ENCODE measurements at places on chromosomes 2 and 18.

DNA sequence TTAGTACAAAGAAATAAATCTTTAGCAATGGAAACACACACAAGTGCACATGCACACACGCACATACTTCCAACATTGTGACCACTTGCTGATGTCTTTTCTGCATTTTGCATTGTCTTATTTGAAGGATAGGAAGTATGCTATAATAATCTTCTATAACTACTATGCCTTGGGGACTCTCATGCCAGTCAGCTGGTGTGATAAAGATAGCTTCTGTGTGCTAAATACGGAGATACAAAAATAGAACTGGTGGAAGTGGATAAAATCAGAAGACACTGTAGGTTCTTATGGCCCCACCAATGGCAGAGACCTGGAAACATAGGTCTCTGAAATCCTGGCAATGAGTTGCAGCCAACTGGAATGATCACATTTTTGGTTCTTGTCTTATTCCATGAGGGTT is 31.5 kb upstream of the RASGRP3 start:
- no peak for DNase-seq

DNA sequence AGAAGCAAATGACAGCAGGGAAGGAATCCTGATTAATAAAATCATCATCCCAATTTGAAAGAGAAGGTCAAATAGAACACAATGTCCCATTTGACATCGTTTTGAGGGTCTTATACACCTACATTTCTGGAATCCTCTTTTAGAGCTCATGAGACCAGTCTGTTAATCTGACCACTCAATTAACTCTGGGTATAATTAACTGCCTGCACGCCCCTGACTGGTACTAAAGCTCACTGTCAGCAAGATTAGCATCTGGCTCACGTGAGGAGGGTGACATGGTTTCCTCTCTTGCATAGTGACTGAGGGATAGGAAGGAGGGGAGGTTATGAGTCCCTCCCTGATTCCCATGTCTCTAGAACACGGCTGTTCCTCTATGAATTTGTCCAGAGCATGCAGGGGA is 124.3 kb downstream of the ICOS start:
- no peak for DNase-seq

- no peak for DNase-seq
Observed at GRCh38 chr2:108634576-108635160, 84.6 kb upstream of the RANBP2 start.

GRCh38 chr2:95329891-95330793 is 33.0 kb downstream of the KCNIP3 start:
- no peak for DNase-seq

GRCh38 chr2:197838579-197838978 is 34.2 kb downstream of the PLCL1 start:
- no peak for DNase-seq

DNA sequence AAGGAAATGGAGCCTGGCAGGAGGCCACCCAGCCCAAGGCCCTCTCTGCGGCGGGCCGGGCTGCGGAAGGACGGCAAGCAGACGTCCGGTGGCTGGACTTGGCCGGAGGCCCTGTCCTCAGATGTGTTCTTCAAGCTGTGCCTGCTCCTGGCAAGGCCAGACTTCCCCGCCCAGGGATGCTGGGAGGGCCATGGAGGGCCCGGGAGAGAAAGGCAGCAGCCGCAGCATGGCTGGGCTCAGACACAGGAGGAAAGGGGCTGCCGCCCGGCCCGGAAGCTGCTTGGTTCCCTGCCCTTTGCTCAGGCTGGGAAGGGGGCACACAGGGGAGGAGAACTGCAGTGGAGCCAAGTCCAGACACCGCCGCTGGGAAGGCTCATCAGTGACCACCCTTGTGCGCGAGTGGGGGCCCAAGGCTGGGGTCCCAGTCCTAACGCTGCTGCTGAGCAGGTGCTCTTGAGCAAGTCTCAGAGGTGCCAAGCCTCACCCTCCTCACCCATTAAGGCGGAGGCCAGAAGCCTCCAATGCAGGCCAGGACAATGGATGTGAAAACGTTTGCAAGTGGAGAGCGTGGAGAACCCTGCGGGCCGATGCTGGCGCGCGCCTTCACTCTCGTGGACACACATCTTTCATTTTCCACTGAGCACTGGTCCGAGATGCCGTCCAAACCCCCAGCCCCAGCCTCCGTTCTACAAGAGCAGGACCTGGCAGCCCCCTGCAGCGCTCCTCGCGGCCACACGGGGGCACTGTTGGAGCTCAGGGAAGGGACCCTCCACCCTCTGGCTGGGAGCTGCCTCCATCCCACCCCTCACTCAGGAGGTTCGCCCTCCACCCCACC is 7.9 kb downstream of the CROCC2 start:
- DNase-seq = peak; percentile 53

DNA sequence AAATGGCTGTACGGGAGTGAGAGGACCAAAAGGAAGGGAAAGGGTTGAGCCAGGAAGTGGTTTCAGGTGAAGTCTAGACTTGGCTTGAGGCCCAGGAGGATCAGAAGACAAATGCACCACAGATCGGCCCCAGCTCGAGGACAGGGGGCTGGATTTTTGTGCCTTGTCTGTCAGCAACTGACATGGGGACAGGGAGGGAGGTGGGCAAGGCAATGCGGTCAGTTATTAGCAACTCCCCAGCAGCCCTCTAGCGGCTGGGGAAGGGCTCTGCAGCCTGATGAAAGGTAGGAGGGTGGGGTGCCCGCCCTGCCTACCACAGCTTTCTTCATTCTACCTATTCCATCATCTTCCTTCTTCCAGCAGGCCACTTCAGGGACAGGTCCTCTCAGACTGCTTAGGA is 50.0 kb downstream of the CPO start:
- peak; percentile 3 for DNase-seq

DNA sequence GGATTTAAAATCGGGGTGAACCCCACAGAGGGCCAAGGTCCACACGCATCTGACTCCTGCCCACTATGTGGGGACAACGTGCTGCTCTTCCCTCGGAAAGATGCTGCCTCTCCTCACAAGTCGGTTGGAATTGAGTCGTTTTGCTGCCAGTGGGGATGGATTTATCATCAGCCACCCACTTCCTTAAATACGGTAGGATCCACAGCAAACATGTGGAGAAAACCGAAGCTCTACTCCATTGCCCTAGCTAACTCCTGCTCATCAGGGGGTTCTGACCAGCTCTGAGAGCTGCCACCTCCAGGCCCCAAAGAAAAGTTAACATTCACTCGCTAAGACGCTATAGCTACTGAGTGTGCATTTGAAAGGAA is 80.9 kb downstream of the CHRNA1 start:
- DNase-seq = peak; percentile 39

DNA sequence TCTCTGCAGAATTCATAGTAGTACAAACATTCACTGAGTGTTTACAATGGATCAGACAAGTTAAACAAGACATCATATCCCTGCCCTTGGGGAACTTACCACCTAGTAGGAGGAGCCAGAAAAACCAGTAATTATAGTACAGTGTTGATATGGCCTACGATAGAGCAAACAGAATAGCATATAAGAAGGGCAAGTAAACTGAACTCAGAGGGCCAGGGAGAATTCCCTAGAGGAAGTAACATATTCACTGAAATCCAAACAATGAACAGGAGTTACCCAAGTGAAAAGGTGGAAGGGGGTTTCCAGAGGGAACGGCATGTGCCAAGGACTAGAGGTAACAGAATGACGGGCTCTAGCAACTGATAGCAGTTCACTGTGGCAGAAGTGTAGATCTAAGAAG is 34.1 kb downstream of the NHEJ1 start:
- DNase-seq = no peak

- no peak for DNase-seq
Observed at GRCh38 chr2:20491739-20492531, 45.1 kb downstream of the RHOB start.

- DNase-seq = no peak
Observed at GRCh38 chr2:62504657-62505056, 1.3 kb downstream of the TMEM17 start.

- no peak for DNase-seq
Observed at GRCh38 chr2:210523650-210524289, 32.6 kb upstream of the CPS1 start.

DNA sequence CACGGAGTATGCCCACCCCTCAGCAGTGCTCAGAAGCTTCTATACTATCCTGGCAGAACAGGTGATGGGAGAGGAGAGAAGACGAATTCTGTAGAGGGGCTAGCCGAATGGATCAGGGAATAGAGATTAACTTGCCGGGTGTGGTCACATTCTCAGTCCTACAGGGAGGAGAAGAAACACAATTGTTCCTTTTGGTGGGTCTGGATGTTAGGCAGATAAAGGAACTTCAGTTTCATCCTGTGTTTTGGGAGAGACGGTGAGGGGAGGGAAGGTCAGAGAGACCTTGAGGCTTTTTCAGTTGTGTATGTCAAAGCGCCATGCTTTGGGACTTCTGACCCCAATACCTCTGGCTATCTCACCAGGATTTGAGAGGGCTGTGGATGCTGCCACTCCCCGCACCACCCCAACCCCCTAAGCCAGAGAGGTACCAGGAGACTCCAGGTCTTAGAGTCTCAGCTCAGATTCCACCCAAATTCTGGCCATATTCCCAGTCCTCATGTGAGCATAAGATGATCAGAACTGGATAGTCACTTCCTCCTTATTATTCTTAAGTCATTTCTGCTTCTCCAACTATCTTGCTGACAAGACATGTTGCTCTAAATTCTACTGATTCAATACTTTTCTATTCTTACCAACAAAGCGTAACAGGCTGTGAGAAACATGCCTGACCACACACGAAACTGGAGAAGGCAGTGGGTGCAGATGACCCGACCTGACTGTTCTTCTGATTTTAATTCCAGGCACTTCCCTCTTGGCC is 2.3 kb upstream of the TMEM37 start:
- no peak for DNase-seq

DNA sequence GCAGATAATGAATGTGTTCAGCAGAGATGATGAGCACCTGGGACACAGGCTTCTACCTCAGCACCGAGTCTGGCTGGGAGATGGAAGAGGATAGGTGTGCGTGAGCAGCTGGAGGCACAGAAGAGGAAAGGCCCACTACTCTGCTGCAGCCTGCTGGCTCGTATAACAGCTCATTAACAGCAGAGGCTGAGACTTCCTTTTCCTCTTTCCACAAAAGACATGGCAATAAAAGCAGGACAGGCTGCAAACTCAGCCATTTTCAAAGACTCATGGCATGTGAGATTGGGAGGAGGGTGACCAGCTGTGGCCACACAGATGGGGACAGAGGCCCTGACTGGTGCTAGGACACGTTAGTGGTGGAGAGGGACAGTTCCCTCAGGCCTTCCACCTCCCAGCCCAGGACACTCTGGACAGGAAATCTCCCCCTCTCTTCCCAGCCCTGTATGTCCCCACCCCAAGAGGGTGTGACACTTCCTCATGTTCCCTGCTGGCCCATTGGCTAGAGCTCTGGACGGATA is 60.3 kb downstream of the CACNB4 start:
- DNase-seq = no peak

- no peak for DNase-seq
Observed at GRCh38 chr18:63887424-63887823, at the start of gene SERPINB2. Gene SERPINB2 (plus strand): TSS chr18:63887705. CDS start chr18:63891445, 3,740 bp downstream.

- peak; percentile 38 for DNase-seq
Observed at GRCh38 chr2:106098081-106098480, 96.0 kb downstream of the UXS1 start.

DNA sequence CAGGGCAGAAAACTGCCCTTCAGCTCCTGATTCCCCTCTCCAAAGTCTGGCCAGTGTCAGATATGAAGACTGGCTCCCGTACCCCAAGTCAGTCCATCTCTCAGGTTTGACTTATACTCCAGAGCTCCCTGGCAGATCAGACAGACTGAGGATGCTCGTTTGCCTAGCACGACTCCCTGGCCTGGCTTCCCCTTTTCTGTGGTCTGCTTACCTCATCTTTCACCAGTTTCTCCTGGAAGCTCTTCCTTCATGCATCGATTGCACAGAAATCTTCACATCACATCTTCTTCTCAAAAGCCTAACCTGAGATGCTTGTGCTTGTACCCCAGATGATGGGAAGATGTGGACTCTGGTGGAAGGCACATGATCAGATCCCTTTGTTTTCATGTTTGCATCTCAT is 387.9 kb upstream of the POU3F3 start:
- DNase-seq = no peak

- DNase-seq = no peak
Observed at GRCh38 chr18:58005011-58005410, 39.0 kb upstream of the NEDD4L start.

GRCh38 chr2:71524476-71524875 is 71.1 kb downstream of the DYSF start:
- no peak for DNase-seq

- DNase-seq = no peak
Observed at GRCh38 chr2:120441744-120442471, 96.0 kb downstream of the INHBB start.

DNA sequence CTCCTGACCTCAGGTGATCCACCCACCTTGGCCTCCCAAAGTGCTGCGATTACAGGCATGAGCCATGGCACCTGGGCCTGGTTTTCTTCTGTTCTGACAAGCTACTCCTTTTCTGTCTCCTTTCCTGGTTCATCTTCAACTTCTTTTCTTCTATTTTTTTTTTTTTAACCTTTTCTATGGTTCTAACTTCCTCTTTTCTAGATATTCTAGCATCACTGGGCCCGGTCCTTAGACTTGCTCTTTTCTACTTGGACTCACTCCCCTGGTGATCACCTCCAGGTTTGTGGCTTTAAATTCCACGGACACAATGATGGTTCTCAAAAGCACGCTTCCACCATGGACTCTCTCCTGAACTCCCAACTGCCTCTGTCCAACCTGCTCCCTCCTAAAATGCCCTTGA is 2.0 kb downstream of the EIF2AK2 start:
- no peak for DNase-seq

GRCh38 chr18:40917056-40917455 is 1038.0 kb upstream of the PIK3C3 start:
- DNase-seq = no peak

DNA sequence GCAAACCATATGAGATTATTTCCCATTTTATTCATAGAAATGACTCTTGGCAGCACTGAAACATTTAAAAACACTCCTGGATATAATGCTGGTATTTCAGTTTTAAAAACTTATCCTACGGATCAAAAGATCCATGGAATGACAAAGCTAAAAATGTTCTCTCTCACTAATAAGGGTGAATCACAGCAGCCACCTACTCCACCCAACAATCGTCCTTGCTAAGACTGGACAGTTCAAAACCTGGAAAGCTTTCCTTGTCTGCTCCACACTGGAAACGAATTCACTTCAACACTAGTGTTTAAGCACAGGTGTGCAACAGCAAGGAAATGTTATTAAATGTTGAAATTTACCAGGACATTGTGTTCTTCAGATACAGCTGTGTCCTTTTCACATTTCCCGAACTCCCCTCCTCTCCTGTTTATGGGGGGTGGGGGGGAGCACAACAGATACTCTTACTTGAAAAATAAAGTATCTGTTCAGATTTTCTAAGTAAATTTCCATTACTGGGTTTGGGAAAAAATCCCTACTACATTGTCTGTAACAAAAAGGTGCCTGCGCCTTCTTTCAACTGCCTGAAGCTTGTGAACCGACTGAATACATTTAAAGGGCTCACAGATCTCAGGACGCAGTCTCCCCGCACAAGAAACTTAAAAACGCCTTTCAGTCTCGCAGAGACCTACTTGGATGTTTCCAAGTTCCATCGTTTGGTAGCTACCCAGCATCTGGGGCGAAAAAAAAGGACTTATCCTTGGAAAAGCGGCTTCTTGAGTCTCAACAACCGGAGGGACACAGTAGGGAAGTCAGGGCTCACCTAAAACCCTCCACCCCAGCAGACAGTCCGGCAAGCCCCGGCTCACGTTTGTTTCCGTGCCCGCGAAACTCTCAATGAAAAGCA is 1.3 kb downstream of the YWHAQ start:
- no peak for DNase-seq

GRCh38 chr18:80231616-80232015 is 15.7 kb downstream of the PARD6G start:
- no peak for DNase-seq

- no peak for DNase-seq
Observed at GRCh38 chr2:207126724-207127308, 38.9 kb downstream of the KLF7 start.

All from CD4-positive, alpha-beta T cell treated with Interleukin-10 for 1 hour (primary cell).